Fibroblast of skin of right biceps (primary cell): ENCODE measurements at places on chromosomes 5 and 9.

GRCh38 chr5:54738118-54738972, 220.8 kb downstream of the SNX18 start:
- peak; percentile 73 for DNase-seq

GRCh38 chr9:3027210-3027609, 183.3 kb upstream of the PUM3 start:
- no peak for DNase-seq

- no peak for DNase-seq
Measured at GRCh38 chr5:135203593-135204036, 169.6 kb upstream of the PITX1 start.

- DNase-seq: no peak
Measured at GRCh38 chr5:25858019-25858418, 1180.4 kb downstream of the CDH9 start.
